ENCODE measurements at places on chromosomes 12 and 14.
A peak's percentile ranks its signal among the peaks of the same experiment; 100 is the strongest.

GRCh38 chr12:1403417-1403816 lies 191.0 kb downstream of the FBXL14 start:
- DNase-seq, result no peak

DNA sequence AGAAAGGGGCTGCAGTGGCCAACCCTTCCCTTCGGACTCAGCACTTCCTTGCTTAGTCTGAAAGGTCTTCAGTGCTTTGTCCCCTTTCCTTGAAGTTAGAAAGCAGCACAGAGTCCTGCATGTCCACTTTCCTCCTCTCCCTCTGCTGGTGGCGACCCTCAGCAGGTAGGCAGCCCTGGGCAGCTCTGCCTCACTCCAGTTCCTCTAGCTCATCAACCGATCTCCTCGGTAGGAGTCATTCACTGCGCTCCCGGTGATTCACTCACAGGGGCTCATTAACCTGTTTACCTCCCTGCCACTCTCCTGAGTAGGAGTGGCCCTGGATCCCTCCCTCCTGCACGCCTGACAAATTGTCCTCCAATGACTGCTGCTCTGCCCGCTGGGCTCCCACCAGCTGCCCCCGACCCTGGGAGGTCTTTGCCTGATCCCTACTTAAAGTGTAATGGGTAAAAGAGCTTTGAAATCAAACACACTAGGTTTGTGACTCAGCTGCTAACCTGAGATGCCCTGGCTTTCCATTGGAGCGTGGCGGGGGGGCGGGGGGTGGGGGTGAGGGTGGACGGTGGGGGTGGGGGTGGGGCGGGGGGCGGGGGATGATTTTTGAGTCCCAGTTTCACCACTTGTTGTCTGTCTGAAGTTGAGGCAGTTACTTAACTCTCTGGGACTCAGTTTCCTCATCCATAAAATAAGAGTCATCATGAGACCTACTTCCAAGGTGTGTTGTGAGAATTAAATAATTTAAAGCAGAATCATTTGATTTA lies 4.2 kb downstream of the SCNN1A start:
- DNase-seq, result peak; percentile 87

- no peak for DNase-seq
Measured at GRCh38 chr12:131927110-131928079, 1.7 kb upstream of the PUS1 start.

DNA sequence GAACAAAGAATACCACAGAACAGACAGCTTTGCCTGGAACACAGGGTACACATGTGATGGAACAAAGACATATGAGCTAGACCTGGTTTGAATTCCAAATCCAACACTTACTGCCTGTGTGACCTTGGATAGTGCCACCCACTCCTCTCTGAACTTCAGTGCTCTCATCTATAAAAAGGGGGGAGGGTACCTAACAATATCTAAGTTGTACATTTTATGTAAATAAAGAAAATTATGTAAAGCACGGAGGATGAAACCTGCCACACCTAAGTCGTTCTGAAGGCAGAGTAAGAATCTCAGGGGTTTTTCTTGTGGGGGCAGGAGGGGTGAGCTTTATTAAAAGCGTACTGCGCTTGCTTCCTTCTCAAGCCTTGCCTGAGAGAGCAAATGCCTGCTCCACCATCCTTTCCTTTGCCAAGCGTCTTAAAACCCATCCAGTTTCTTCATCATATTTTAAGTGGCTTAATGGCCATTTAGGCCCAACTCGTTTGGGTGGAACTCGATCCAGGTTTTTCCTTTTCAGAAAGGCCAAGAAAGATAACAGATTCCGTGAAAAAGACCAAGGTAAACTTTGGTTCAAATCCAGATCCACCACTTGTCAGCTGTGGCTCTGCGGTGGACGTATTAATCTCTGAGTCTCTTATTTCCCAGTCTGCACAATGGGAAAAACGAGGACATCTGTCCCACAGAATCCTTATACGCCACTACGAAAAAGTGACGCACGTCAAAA lies 946 bp downstream of the DDX24 start:
- DNase-seq, result peak; percentile 52

DNA sequence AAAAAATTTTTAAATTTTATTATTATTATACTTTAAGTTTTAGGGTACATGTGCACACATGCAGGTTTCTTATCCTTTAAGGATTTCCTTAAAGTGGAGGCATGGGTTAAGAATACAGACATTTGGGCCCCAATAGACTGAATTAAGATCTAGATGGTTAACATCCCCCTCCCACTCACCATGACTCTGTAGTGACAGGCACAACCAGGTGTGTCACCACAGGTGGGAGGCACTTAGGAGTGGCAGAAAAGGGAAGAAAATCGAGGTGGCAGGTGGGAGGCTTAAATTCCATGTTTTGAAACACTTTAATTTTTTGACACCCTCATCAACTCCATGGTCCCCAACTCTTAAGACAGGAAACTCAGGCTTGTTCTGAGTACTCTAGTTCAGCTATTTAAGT lies 37.6 kb upstream of the GRIP1 start:
- no peak for DNase-seq

DNA sequence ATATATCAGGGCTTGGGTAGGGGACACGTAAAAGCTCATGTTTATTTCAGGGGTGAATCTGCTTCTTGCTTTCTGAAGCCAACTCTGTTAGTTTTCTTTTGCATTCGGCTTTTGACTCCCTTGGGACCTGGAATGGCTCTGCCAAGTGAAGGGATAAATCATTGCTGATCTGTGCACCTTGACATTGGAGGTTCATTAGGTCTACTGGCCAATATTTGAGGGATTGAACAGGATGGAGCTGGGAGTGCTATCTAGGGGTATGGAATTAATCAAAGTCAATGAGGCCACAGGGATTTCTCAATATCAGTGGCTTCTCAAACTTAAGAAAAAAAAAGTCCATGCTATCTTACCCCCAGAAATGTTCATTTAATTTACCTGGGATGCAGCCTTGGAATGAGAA lies 203.5 kb upstream of the RMST start:
- DNase-seq, result no peak

DNA sequence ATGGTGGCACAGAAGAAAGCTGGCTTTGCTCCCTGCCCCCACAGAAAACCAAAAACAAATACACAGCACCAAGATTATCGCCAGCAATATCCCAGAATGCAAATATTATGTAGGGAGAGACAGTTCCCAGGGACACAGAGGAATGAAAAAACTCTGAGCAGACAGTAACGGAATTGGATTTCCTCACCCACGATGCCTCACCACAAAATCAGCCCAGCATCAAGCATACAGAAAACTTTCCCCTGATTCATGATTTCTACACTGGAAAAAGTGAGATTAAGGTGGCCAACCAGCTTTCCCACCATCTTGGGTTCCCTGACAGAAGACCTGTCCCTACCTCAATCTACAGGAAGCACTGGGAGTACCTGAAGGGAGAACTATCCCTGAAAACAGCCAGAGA lies 36.6 kb downstream of the PARP11 start:
- no peak for DNase-seq

DNA sequence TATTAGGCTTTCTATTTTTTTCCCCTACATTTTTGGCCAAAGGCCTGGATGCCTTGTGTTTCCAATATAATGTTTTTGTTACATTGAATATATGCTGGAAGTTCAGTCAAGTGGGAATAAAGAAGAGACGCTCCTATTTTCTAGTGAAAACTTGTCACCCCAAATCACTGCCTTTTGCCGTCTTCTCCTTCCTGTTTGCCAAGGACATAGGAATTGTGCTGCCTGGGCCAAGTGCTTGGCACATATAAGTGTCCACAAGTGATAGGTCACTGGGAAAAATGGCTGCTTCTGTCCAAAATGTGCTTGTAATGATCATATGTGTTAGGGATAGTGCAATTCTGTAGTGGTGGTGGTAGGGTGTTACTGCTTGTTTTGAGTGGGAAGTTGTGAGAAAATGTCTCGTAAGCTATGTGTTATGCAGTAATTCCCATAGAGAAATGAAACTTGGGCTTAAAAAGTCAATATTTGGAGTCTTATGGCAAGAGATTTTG lies 11.6 kb upstream of the KCNJ8 start:
- no peak for DNase-seq
